Bronchial epithelial cell (primary cell): ENCODE measurements at places on chromosomes 5 and 9. TPM values are rescaled to one million over a fixed set of nuclear protein-coding genes. Genes with fewer than 3 reads are reported as not detected.

Gene DNAH5
- total RNA-seq: under 0.01 and 0.13 TPM in 2 replicates

Gene TAS2R1
- not detected in 2 replicates for total RNA-seq

Gene FOXD4L5
- under 0.01 and 0.13 TPM in 2 replicates for total RNA-seq

Gene ADAMTSL1
- total RNA-seq: 0.13 and 1.6 TPM in 2 replicates

Gene CBY3
- not detected in 2 replicates for total RNA-seq
